ENCODE measurements at places on chromosomes 7 and 10. TPM values are rescaled to one million over a fixed set of nuclear protein-coding genes. Genes with fewer than 3 reads are reported as not detected.

GRCh38 chr7:106216517-106216922, 68.3 kb downstream of the NAMPT start:
- DNase-seq = peak; percentile 71

The GALNT11 gene
- 41.8 TPM for total RNA-seq

GRCh38 chr10:99172128-99172738, 63.4 kb downstream of the HPSE2 start:
- DNase-seq = no peak

The OR2A1 gene
- 0.03 TPM for total RNA-seq

- no peak for DNase-seq
Observed at GRCh38 chr7:97021747-97022490, 2.7 kb downstream of the DLX5 start.
